ENCODE measurements at places on chromosomes 12 and 14.

DNA sequence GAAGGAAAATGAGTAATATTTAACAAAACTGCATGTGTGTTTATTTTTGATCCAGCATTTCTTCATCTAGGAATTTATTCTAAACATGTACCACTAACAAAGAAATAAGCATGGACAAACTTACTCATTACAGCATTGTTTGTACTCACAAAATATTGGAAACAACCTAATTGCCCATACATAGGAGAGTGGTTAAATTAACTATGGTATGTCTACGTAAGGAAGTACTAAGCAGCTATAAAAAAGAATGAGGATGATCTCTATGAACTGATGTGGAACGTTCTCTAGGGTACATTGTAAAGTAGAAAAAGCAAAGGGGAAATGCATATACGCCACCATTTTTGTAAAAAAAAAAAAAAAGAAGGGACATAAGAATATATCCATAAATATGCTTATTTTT lies 17.4 kb upstream of the TAS2R42 start:
- no peak for DNase-seq

GRCh38 chr12:130423991-130424857 lies 86.5 kb downstream of the PIWIL1 start:
- no peak for DNase-seq

GRCh38 chr14:96824283-96824682 lies 27.1 kb downstream of the VRK1 start:
- DNase-seq = no peak

- no peak for DNase-seq
These were observed 59.9 kb downstream of the STXBP6 start for GRCh38 chr14:24990050-24990449.

- DNase-seq = no peak
These were observed 568.3 kb downstream of the TMEM121 start for GRCh38 chr14:106094654-106095189.

- no peak for DNase-seq
These were observed 414.3 kb downstream of the BCAT1 start for GRCh38 chr12:24534622-24535021.

DNA sequence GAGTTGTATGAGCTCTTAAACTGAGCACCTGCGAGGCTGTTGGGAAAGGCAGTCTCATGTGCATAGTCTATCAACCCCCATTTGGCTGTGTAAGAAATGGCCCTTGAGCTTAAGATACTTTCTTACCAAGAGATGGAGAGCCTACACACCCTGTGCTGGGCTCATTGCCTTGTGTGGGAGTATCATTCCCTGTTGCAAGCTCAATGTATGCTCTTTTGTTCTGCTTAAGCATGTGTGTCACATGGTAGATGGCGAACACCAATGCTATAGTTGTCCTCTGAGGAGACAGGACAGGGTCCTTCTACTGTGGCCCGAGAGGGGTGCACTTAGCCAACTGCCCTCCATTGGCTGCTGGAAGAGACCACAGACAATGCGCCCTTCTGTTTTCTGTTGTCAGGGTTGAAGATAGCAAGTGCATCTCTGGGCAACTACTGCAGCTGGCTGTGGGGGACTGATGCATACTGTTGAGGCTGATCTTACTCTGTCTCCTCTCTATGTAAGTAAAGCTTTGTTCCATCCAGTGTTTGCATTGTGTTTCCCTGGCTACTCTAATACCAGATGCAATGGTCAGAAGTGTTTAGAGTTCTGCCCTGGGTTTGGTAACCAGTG lies 79.5 kb downstream of the PTPRB start:
- no peak for DNase-seq

GRCh38 chr12:112167031-112167461 lies 41.7 kb downstream of the TRAFD1 start:
- DNase-seq = no peak

GRCh38 chr14:50864946-50865345 lies 6.9 kb upstream of the ABHD12B start:
- DNase-seq = no peak

- DNase-seq = no peak
These were observed 22.8 kb downstream of the CEP170B start for GRCh38 chr14:104887623-104888488.

GRCh38 chr12:68368327-68368726 lies 36.2 kb upstream of the MDM1 start:
- DNase-seq = no peak

GRCh38 chr12:41636653-41637052 lies 448.5 kb downstream of the PDZRN4 start:
- no peak for DNase-seq

DNA sequence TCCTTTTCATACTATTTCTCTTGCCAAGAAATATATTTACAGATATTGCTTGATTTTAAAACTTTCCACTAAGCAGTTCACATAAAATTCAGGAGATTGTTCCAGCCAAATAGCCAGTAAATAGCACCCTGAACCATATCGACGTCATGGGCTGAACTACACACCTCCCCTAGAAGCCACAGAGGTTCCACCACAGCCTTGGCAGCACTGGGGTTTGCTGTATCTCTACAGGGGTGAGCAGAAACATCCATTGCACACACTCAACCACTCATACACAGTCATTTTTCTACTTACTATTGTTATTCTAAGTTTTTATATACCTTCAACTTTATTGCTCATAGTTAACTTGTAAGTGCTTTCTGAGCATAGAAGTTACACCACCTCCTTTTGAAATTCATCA lies 8.1 kb upstream of the EIF2S3B start:
- DNase-seq = peak; percentile 15

- DNase-seq = no peak
These were observed 57.0 kb downstream of the CCDC88C start for GRCh38 chr14:91360490-91361232.

GRCh38 chr12:122894193-122895121 lies 1.5 kb downstream of the VPS37B start:
- no peak for DNase-seq

DNA sequence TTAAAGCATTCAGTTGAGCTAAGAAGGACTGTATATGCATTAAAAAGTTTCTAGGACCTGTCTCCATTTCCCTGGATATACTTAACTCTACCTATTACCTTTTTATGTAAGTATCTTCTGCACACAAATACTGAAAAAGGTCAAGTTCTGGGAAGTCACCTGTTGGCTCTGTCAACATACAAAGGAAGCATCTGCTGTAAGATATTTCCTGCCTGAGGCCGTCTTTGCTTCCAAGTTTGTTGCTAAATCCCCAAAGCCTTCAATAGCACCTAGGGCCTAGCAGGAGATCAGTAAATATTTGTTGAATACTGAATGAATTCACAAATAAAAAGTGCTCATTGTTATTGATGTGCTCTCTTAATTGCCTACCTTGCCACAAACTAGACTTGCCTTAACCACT lies 188.4 kb downstream of the DUSP6 start:
- no peak for DNase-seq

GRCh38 chr12:1553987-1554982 lies 40.1 kb downstream of the FBXL14 start:
- no peak for DNase-seq

DNA sequence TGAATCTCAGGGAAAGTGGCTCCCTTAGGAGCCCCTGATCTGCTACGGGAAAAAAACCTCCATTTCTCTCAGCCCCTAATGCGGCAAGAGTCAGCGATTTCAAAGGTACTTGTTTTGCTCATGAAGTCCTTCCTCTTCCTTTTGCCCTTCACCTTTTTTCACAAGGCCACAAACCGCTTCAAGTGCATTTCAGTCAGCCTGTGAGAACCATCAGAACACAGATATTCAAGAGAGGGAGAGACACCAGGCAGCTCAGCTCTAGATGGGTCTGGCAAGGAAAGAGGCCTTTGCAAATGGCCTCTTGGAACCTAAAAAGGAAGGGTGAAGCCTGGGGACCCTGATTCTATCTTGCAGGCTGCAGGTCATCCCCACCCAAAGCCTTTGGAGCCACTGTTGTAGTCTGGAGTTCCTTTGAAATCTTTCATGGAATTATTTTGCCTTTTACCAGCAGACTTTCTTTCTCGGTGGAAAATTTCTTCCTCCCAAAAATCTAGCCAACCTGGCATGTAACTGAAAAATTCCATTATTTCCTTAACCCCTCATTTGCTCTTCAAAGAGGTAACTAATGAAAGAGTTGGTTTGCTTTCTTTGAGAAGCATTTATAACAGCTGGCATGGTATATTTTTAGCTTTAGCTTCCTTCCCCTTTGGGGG lies 145.0 kb downstream of the SAMD4A start:
- DNase-seq = no peak

DNA sequence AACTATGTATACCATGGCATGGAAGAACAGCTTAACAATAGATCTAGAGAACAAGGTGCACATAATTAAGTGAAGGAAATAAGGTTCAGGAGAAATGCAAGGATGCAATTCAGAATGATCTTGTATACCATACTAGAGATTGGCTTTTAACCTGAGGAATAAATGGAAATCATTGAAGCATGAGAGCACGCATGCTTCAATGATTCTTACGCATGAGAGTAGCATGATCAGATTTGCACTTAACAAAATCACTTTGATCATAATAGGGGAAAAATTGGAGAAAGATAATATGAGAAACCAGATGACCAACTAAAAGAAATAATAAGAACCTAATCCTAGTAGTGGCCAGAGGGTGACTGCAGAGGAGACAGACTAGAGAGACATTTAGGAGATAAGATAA lies 133.3 kb upstream of the FSCB start:
- DNase-seq = no peak

- no peak for DNase-seq
These were observed 454.5 kb downstream of the BCAT1 start for GRCh38 chr12:24494401-24494800.

DNA sequence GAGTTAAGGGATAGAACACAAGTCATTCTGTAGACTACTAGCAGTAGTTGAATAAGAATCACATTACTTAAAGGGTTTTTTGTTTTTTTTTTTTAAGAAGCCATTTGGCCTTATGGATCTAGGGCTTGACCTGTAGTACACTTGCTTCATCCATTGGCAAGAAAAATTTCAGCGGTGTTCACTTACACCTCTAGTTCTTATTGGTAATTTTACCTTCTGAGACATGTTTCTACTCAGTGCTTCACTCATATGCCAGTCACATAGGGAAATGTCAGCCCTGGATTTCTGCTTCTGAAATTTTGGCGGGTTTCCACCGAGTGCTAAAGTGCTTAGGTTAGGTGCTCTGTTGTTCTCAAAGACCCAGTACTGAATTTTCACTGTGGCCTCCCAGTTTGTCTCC lies 72.9 kb downstream of the FRMD6 start:
- no peak for DNase-seq

DNA sequence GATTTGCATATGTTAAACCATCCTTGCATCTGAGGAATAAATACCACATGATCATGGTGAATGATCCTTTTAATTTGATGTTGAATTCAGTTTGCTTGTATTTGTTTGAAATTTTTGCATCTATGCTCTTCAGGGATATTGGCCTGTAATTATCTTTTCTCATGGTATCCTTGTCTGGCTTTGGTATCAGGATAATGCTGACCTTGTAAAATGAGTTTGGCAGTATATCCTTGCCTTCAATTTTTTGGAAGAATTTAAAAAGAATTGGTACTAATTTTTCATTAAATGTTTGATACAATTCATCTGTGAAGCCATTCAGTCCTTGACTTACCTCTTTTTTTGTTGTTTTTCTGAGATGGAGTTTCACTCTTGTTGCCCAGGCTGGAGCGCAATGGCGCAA lies 85.2 kb downstream of the E2F7 start:
- no peak for DNase-seq

DNA sequence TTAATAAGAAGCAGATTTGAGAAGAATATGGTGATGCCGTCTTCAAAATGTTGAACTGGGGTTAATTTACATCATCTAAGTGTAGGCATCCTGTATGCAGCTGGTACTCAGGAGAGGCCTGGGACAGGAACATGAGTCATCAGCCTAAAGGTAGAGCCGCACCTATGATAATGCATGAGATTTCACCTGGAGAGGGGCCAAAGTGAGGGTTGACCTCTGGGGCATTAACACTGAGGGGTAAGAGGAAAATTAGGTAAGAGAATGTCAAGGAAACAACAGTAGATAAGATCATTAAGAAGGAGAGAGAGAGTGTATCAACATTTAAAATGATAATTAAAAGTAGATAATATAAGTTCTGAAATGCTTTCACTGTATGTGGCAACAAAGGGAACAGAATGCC lies 20.2 kb upstream of the SSTR1 start:
- no peak for DNase-seq

DNA sequence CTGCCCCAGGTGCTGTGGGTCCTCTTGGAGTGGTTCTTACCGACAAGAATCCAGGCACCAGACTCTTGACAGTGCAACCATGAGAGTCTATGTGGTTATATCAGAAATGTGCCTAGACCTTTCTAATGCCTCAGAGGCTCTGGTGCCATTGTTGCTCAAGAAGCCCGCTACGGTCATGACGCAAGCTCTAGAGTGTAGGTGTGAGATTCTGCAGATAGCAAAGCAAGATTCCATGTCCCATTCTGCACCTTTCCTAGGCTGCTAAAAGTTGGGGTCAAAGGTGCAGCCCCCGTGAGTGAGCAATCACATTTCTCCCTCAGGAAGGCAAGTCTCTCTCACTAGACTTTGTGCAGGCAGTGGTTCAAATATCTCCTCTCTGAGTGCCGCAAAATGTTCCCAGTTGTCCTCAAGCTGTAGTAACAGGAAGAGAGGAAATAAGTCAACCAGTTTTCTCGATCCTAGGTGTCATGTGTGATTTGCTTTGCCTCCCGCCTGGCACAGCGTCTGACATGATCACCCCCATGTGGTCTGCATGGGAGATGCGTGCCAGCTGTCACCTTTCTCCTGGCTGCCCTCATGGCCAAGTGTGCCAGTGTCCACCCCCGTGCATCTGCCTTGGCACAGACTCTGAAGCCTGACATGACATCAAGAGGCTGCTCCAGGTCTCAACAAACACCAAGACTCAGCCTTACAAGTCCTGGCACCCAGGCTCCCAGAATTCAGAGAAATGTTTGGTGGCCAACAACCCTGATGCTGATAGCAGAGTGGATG lies 122.5 kb upstream of the COCH start:
- DNase-seq = no peak

DNA sequence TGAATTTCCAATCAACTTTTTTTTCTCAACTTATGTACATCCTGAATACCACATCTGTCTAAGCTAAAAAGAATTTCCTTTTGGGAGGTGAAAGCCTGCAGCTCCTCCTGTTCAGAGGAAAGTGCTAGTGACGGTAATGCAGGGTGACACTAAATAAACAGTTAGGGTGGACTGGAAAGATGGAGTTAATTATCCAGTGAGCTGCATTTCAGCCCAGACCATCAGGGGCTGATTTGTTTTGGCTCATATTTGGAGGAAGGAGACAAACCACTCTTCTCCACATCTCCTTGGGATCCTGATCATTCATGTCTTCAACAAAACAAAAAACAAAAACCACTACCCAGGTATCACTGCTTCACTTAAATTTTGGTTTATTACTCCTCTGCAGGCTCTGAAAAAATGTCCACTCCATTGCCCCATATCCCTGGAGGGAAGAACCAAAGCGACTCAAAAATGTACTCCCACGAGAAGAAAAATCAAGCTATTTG lies 5.1 kb upstream of the SIX1 start:
- no peak for DNase-seq
